Naive thymus-derived CD8-positive, alpha-beta T cell (primary cell): ENCODE measurements at places on chromosomes 3 and 15. TPM values are rescaled to one million over a fixed set of nuclear protein-coding genes. Genes with fewer than 3 reads are reported as not detected.
A peak's percentile ranks its signal among the peaks of the same experiment; 100 is the strongest.

DNA sequence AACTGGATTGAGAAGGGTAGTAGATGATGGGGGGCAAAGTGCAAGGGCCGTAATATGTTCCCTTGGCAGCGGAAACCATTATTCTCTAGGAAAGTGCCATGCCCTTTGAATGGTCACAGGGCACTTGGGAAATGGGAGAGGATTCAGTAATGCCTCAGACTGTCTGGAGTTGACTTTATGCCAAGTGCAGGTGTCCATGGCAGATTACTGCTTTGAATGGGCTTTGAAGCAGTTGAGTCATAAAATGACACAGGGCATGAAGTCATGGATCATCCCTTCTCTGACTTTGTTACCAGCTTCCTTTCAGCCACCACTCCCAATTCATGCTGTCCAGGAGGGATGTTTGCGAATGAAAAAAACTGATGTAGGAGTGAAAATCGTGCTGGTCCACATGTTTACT is 20.1 kb downstream of the AADACL2 start:
- peaks cover 4% of the 10 kb centered on the region for H3K36me3 ChIP-seq
- no peak overlapping the region for H3K27ac ChIP-seq
- peaks cover 4% of the 10 kb centered on the region for H3K27me3 ChIP-seq
- H3K4me1 ChIP-seq, result no peaks in the 10 kb centered on the region

DNA sequence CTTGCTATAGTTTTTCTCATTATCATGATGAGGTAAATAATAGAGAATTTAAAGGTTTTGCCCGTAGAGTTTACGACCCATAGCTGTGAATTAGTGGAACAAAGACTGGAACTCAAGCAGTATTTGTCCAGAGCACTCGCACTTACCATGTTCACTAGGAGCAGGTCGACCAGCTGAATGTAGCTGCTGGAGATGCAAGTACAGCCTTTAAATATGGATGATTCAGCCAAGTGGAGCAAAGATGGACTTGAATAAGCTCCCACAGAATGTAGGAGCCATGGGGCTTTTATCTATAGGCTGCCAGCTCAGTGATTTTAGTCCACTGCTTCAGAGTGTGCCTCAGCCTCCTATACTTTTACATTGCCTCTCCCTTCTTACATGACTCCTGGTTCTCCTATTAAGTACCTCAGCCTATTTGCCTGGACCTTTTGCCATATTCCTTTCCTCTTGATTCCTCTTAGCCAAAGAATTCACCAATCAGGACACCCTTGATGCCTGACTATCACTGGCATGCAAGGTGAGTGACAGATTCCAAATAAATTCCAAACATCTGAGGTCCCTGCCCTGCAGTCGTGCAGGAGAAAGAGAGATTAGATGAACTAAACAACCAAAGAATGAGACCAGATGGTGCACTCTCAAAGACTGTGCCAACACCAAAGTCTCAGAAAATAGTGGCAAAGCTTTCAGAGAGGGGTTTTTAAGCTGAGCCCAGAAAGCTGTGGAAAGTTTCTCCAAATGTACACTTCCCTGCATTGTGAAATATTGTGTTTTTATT is 3.9 kb downstream of the MKRN3 start:
- DNase-seq, result no peak
- H3K36me3 ChIP-seq, result peaks cover 8% of the 10 kb centered on the region
- no peak overlapping the region for H3K27ac ChIP-seq
- no peak overlapping the region for H3K4me3 ChIP-seq
- no peaks in the 10 kb centered on the region for H3K27me3 ChIP-seq

DNA sequence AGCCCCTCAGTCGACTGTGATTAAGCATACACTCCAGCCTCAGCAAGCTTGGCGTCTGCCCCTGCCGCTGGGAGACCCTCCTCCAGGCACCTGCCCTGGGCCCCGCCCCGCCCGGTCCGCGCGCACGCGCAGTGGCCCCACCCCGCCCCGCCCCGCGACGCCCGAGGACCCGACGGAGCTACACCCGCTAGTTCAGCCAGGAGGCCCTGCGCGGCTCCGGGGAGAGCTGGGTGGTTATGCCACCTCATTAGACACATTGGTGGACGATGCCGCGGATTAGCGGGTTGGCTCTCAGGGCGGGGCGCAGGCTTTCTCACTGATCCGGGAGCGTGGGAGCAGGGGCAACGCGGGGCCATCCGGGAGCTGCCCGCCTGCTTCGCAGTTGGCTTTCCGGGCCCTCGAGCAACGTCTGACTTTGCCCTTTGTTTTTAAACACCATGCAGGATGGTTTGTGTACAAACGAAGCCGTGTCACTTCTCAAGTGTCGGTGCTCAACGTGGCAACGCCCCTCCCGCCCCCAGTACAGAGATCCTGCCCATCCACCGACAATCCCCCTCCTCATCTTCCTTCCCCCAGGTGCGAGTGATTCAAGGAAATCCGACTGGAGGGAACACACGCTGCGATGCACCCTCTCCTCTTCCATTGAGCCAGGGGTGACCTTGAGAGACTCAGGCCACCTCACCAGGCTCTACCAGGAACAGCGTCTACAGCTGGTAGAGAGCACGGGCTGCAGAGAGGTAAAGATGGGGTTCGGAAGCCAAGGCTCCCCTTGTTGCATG is 109.3 kb downstream of the SHQ1 start:
- DNase-seq, result peak; percentile 69
- H3K36me3 ChIP-seq, result no peaks in the 10 kb centered on the region
- H3K4me1 ChIP-seq, result peaks cover 14% of the 10 kb centered on the region
- no peaks in the 10 kb centered on the region for H3K27me3 ChIP-seq
- H3K4me3 ChIP-seq, result peak overlapping the region; percentile 93
- H3K27ac ChIP-seq, result peak overlapping the region; percentile 98

DNA sequence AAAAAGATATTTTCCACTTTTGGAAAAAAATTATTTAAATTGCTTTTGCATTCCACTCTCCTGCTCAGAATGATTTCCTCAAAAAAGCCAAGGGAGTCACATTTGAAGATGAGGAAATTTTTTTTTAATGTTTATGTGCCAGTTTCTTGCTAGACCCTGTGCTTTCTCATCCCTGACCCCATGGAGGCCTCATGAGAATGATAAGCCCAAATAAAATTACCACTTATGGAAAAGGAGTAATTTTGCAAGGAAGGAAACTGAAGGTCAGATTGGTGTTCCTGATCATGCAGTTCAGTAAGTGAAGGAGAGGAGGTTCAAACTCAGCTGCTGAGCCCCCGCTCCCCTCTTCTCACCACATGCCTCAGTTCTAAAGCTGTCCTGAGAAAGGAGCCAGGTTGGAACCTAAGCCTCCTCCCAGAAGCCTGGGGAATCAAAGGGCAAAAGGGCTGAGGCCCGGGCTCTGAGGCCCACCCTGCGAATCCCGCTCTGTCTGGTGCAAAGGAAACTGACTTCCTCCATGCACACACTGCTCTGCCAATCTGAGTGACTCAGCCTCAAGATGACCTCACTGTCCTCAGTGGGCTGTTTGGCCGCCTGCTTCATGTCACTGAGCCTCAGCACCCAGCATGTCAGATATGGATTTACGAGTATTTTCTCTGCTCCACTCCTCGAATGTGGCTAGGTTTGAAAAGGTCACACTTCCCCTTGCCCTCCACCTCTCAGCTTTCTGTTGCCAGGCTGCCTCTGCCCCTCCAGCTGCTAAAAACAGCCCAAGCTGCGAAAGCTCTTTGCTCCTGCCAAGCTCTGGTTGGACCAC is 56.9 kb upstream of the FLNB start:
- no peak overlapping the region for H3K4me3 ChIP-seq
- H3K27ac ChIP-seq, result no peak overlapping the region
- DNase-seq, result no peak
- no peaks in the 10 kb centered on the region for H3K4me1 ChIP-seq
- peaks cover 3% of the 10 kb centered on the region for H3K27me3 ChIP-seq
- H3K36me3 ChIP-seq, result no peaks in the 10 kb centered on the region

Gene TNFSF10
- 9.3 TPM for total RNA-seq

GRCh38 chr3:152430223-152431002 is 161.7 kb downstream of the MBNL1 start:
- DNase-seq, result no peak
- H3K4me3 ChIP-seq, result no peak overlapping the region

DNA sequence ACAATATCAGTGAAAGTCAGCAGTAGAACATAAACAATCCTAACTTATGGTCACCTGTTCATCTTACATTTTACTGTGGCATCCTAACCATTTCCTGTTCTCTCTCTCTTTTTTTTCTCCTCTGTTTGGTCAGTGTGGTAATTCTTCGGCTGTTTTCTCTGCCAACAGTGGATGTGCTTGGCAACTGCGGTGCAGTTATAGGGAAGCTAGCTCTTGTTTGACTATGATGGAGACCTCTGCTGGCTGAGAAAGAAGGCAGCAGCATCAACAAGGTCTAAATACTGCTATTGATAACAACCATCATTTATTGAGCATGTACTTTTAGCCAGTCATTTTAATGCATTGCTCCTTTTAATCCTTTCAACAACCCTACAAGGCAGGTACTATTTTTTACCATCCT is 723 bp upstream of the DRD3 start:
- no peaks in the 10 kb centered on the region for H3K27me3 ChIP-seq
- peaks cover 3% of the 10 kb centered on the region for H3K36me3 ChIP-seq
- DNase-seq, result no peak
- no peak overlapping the region for H3K4me3 ChIP-seq
- no peak overlapping the region for H3K27ac ChIP-seq

Gene CSNK1G1
- total RNA-seq, result 25.4 TPM

- H3K36me3 ChIP-seq, result no peaks in the 10 kb centered on the region
- DNase-seq, result no peak
- H3K4me3 ChIP-seq, result no peak overlapping the region
These were observed 25.8 kb upstream of the TIMP4 start for GRCh38 chr3:12184541-12184940.

- H3K4me1 ChIP-seq, result peaks cover 18% of the 10 kb centered on the region
- no peak overlapping the region for H3K27ac ChIP-seq
- peaks cover 12% of the 10 kb centered on the region for H3K36me3 ChIP-seq
- no peak for DNase-seq
- H3K27me3 ChIP-seq, result no peaks in the 10 kb centered on the region
These were observed 20.5 kb downstream of the CCR9 start for GRCh38 chr3:45906681-45907407.

DNA sequence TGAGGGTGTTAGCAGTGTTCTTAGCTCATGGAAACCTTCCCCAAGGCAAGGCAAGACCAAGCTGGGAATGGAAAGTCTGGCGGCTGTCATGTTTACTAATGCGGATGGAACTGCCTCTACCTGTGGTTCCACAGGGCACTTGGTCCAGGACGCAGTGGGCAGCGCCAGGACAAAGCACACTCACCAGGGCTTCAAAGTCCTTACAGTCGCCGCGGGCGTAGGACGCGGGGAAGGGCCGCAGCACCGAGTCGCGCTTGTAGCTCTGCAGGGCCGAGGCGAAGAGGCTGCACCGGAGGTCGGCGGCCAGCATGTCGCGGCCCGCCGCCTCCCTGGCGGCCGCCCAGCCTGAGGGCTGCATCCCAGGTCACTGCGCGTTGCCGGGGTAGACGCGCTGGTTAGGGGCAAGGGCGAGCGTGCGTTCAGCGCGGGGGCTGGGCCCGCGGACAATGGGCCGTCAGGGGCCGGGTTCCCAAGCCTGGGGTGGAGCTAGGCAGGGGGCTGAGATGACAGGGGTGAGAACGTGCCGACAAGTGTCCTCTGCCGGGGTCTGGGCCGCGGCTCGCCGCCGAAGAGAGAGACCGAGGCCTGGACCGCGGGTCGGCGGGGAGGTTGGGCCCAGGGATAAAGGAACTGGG is 497 bp downstream of the PARP16 start:
- H3K36me3 ChIP-seq, result no peaks in the 10 kb centered on the region
- no peak for DNase-seq
- H3K27me3 ChIP-seq, result no peaks in the 10 kb centered on the region
- peaks cover 55% of the 10 kb centered on the region for H3K4me1 ChIP-seq
- peak overlapping the region; percentile 93 for H3K4me3 ChIP-seq
- peak overlapping the region; percentile 93 for H3K27ac ChIP-seq

Gene CFAP100
- not detected for total RNA-seq
